Right ventricle myocardium superior (tissue), 1 donor: ENCODE measurements at places on chromosomes 5 and 9. TPM values are rescaled to one million over a fixed set of nuclear protein-coding genes. Genes with fewer than 3 reads are reported as not detected.
A peak's percentile ranks its signal among the peaks of the same experiment; 100 is the strongest.

GRCh38 chr5:14778792-14779070, 92.8 kb downstream of the ANKH start:
- no peak for DNase-seq

- peak; percentile 60 for DNase-seq
Measured at GRCh38 chr5:179763215-179763945, 30.4 kb upstream of the LTC4S start.

- no peak for DNase-seq
Measured at GRCh38 chr9:34386656-34387055, 10.0 kb upstream of the MYORG start.

DNA sequence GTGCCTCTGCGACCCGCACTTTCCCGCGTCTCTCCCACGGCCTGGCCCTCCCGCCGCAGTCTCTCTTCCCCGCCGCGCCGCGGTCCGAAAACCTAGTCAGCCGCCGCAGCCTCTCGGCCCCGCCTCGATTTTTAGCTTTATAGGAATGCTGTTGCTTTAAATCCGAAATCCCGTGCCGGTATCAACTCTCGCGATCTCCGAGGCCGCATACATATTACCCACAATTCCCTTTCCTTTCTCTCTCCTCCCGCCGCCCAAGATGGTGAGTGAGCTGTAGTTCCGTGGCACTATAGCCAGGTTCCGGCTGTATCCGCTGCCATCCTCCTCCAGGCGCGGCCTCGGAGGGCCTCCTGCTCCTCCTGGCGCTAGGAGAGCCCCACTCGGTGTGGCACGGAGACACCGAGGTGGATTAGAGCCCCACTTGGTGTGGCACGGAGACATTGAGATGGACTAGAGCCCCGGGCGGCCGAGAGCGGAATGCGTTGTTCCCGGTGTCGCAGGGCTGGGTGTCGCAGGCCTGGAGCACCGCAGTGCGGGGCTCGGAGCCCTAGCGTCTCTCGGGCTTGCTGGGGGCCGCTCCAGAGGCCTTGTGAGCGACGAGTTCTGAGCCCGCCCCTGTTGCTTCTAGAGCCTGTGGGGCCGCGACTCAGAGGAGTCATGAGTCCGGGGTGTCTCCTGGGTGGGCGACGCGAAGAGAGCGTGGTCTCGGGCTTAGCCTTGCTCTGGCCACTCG, at the start of the genes MED22 and RPL7A:
Gene MED22, minus strand, starts transcription at position 147 of the 733 bp plus-strand sequence. CDS start 1,469 bp downstream, outside the sequence.
Gene RPL7A, plus strand, starts transcription at position 234 of the 733 bp plus-strand sequence. Its CDS starts 26 bp downstream, at position 260.
- peak; percentile 97 for DNase-seq

DNA sequence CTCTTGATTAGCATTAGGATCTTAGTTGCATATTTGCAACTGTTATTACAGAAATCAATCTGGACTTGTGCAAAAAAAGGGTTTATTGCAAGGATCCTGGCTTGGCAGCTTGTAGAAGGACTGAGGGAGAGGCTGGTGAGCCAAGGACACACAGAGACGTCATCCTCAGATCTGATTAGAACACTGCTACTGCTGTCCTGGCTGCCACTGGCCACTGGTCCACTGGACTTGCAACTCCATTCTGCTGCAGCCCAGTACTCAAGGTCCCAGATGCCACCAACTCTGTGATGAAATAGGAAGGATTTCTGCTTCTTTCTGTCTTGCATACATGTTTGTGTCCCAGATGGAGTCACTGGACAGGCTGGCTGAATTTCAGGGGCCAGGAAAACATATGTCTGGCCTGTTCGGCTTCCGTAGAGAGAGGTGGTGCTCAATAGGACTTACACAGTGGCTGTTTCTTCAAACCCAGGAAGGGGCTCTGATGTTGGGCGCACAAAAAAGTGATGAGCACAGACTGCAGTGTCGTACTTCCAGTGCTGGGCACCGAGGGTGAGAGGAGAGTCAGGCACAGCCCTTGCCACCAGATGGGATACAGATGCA, 68.9 kb upstream of the SH3PXD2B start:
- DNase-seq = no peak

DNA sequence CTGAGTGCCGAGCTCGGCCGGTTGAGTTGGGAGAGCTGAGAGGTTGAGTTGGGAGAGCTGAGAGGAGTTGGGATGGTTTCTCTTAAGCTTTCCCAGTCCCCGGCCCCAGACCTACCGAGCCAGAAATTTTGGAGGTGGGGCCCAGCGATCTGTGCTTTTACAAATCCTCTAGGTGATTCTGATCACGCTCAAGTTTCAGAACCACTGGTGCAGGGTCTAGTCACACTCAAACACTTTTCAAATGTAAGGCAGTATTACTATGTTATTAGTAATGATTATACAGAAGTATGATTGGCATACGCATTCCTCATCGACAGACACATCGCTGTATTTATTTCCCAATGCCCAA, 256 bp upstream of the CLINT1 start:
- no peak for DNase-seq

DNA sequence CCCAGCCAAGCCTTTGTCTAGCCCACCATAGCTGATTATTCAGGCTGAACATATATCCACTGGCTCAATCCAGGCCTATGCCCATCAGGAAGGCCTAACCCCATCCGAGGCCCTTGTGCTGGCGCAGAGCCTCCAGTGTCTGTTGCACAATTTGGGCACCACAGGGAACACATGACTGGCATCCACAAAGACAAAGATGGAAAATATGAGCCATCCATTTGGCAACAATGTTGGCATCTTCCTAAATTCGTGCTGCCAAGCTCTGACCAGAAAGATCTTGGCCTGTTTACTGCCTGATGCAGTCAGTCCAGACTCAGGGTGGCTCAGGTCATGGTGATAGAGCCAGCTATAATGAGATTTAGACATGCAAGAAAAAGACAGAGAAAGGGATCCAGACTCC, 233.8 kb downstream of the PIK3R1 start:
- DNase-seq = peak; percentile 44

DNA sequence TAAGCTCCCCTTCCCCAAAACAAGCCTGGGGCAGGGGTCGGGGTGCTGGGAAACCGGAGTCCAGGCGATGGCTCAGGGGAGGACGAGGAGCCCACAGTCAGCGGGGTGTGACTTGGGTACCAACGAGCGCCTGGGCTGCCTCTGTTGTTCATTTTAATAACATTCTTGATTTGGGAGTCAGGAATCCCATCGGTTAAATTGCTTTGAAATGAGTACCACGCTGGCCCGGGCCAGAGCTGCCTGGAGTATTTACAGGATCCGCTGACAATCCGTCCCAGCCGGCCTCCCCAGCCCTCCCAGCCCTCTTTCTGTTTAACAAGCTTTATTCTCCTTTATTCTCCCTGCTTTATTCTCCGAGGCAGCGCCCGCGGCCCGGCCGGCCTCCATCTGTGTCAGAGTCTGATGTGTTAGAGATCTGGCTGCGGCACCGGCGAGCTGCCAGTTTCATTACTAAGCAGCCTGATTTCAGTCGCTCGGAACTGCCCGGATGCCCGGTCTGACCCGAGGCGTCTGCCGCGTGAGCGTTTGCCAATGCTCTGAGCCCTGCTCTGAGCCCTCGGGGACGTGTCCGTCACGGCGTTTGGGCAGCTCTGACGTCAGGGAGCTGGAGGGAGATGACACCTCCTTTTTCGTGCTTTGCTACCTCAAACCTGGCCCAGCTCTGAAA, 16.5 kb upstream of the QRFP start:
- DNase-seq = no peak

- DNase-seq = peak; percentile 72
Measured at GRCh38 chr9:19116107-19116790, 11.0 kb downstream of the PLIN2 start.

DNA sequence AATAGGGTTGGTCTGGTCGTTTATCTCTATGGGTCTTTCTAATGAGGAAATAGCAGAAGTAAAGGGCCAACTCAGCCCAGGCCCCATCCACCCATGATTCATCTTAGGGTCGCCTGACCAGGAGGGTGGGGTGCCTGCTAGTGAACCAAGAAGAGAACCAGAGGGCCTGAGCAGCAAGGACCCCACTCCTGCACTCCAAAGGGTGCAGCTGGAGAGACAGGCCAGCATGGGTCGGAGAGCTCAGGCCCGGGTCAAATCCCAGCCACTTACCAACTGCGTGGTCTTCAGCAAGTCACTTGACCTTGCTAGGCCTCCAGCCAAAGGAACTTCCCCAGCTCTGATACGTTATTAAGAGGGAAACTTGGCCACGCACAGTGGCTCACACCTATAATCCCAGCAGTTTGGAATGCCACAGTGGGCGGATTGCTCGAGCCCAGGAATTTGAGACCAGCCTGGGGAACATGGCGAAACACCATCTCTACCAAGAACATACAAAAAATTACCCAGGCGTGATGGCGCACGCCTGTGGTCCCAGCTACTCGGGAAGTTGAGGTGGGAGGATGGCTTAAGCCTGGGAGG, 4.3 kb downstream of the BBLN start:
- no peak for DNase-seq

- no peak for DNase-seq
Measured at GRCh38 chr5:50711280-50711679, 44.8 kb downstream of the PARP8 start.

DNA sequence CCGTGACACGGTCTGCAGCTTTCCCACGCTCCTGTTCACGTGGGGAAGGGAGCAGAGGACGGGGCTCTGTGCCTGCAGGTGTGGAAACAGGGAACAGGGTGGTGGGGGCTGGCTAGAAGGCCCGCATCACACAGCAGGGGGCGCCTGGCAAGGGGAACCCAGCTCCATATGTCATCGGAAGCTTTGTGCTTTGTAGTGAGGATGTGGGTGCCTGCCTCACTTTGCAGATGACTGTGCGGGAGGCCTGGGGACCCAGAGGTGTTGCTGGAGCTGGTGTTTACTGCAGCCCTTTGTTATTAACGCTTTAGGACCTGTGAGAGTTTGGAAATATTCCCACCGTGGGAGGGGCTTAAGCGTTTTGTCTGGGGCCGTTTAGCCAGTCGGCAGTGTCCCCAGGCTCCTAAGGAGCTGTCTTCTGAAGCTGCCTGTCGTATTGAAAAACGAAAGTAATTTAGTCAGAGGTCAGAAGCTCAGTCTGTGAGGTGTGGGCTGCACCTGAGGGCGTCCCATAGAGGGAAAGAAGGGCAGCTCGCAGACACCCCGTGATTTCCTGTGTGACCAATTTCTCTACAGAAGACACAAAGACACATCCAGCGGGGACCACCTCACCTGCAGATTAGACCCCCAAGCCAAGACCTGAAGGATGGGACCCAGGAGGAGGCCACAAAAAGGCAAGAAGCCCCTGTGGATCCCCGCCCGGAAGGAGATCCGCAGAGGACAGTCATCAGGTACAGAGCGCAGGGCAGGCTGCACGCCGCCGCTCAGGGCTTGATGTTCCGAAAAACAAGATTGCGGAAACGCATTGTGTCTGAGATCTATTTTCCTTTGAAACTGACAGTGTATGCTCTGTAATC, 9.1 kb downstream of the MAN1B1 start:
- DNase-seq = peak; percentile 43

DNA sequence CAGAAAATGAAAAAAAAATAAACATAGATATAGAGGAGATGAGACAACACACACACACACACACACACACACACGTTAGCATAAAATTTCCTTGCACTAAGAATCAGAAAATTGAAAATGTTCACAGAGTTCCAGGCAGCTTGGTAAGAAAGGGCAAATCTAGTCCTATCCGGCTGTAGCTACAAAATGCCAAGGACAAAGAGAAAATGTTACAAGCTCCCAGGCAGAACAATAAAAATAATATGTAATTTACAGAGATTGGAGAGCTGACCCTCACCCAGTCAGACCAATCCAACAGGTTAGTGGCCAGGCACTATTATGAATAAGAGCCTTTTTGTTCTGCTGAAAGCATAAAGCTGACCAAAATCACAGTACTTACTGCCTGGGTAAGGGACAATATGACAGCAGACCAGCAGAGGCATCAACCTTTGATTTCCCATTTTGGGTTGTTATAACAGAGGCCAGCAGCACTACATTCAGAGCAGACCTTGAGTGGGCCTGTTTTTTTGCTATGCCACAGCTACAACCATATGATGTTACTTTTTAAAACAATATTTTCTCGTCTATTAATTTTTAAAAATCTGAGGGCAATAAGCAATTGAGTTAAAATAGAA, 892.6 kb downstream of the TAF11L14 start:
- no peak for DNase-seq

- DNase-seq = peak; percentile 78
Measured at GRCh38 chr9:128091144-128091543, 23.1 kb downstream of the SLC25A25 start.

GRCh38 chr9:842635-843426, 1.3 kb downstream of the DMRT1 start:
- DNase-seq = no peak

GRCh38 chr5:157549283-157549629, 26.3 kb downstream of the ADAM19 start:
- DNase-seq = no peak

DNA sequence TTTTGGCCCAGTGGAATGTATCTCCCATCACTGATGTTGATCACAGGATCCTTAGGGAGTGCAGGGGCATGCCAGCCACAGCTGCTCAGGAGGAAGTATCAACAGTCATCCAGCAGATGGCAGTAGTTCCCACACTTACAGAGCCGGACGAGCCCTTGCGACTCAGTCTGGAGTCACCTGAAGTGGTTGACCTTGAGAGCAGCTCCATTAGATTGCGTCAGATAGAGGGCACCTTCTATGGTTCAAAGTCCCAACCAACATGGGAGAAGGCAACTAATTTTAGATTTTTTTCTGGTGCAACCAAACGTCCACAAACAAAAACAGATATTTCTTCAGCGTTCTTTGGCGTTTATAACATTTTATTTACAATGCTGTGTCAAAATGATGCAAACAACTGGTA, 124.5 kb downstream of the EGFLAM start:
- DNase-seq = peak; percentile 63

GRCh38 chr9:20117986-20118385, 329.1 kb upstream of the SLC24A2 start:
- DNase-seq = no peak

- no peak for DNase-seq
Measured at GRCh38 chr9:95366731-95367325, 49.3 kb upstream of the FANCC start.

DNA sequence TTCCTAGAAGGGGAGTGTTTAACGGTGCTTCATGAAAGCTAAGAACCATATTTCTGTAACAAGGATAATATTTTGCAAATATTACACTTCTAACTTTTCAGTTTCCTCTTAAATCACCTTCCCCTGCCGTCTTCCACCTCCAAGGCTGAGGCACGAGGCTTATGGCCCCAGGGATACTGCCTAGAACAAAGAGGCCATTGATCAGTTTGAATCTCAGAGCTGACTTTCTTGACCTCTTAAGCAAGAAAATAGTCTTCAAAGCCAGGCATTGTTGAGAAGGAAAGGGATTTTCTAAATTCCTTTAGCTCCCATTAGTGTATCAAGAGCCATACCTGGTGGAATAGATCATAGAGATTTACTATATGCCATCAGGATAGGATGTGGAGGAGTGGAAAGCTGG, 566.2 kb downstream of the BNC2 start:
- no peak for DNase-seq

- no peak for DNase-seq
Measured at GRCh38 chr5:17860660-17861315, 226.5 kb downstream of the TAF11L14 start.

OR1J2 gene
- not detected for total RNA-seq

OTULIN gene
- total RNA-seq = 23.1 TPM

ZSWIM6 gene
- 6.6 TPM for total RNA-seq

TMEM174 gene
- not detected for total RNA-seq

NXNL2 gene
- not detected for total RNA-seq

ANKH gene
- total RNA-seq = 144 TPM

AGXT2 gene
- total RNA-seq = not detected

LHX6 gene
- total RNA-seq = 3.4 TPM

ROR2 gene
- total RNA-seq = 0.43 TPM
